Fibroblast of the aortic adventitia (primary cell): ENCODE measurements at places on chromosomes 1 and 21.

GRCh38 chr1:54017979-54018378 lies at the start of gene LDLRAD1:
Gene LDLRAD1, minus strand, starts transcription at chr1:54018186. Its CDS starts 74 bp downstream, at chr1:54018112.
- no peak for DNase-seq

DNA sequence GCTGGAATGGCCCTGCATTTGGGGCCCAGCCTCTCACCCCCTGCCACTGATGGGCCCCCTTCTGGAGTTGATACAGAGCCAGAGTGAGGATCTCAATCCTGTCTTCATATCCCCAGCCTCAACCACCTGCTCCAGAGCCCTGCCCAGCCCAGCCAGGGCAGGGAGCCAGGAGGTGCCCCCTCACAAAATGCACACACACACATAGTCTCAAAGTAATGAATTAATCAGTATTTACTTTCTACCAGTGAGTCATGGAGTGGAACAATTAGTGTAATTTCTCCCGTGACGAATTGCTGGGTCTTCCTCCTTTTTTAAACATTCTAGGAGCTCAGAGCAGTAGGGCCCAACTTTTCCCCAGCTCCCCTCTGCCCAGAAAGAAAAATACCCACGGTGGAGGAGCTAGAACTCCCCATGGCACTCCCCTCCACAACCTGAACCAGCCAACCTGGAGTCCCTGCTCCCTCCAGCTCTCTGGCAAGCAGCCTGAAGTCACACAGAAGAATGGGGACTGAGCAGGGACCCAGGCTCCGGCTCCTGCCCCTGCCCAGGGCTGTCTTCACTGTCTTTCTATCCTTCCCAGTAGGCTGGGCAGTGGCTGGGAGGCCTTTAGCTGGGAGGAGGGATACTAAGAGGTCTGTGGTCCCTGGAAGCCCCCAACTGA lies 29.3 kb downstream of the SDC3 start:
- no peak for DNase-seq

- no peak for DNase-seq
Observed at GRCh38 chr21:37684547-37684946, 231.7 kb downstream of the KCNJ6 start.

GRCh38 chr1:160144921-160145320 lies 6.5 kb upstream of the ATP1A4 start:
- peak; percentile 36 for DNase-seq

DNA sequence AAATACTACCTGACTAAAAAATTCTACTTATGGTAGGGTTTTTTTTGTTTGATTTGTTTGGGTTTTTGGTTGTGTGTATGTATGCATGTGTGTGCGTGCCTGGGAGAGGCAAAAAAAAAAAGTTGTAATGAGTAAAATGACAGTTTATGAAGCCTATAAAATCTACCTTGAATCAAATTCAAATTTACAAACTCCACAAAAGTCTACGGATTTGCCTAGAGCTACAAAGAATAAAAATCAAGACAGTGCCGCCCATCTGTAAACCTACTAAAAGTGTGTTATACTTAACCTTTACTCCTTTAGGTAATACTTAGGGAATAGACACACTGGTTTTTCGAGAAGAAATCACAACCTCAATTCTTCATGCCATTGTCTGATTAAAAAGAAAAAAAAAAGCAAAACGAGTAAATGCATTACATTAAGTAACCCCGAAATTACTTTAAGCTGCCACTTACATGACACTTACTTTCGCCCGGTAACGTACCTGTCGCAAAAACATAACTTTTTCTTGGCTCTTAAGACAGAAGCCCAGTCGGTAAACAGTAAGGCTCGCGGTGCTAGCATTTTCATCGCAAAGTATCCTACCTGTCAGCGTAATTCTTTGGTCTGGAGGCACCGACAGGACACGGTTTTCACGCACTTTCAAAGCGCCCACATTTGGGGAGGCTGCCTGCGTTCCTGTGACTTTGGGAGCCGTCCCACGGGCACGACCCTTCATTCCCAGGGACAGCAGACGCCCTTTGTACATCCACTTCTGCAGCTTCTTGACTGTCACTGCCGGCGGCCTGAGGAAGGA lies 951 bp downstream of the SYDE2 start:
- DNase-seq = no peak

DNA sequence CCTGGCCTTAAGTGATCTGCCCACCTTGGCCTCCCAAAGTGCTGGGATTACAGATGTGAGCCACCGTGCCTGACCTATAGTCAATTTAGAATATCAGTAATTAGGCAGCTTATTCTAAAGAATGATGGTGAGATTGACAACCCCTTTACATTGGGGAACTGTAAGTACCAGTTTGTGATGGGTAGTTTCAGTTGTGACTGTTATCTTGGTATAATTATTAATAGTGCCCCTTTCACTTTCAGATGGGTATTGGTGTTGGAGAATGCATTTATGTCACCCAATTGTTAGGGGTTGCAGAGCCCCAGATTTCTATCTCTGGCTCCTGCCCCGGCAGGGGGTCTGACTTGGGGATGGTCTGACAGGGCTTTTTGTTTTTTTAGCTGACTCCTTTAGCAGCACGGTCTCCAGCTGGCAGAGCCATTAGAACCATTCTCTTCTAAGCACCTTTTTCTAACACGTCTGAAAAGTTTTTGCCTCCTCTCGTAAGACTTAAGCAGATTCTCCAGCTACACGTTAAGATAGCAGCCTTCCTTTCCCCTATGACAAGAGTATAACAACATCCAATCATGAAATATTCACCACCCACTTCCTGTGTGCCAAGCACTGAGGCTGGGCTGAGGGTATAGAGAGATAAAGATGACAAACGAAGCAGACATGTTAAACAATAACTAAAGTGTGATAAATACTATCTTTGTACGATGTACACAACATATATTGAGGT lies 157.8 kb downstream of the SDCCAG8 start:
- no peak for DNase-seq

GRCh38 chr1:205792481-205792881 lies 17.2 kb upstream of the RAB29 start:
- no peak for DNase-seq

DNA sequence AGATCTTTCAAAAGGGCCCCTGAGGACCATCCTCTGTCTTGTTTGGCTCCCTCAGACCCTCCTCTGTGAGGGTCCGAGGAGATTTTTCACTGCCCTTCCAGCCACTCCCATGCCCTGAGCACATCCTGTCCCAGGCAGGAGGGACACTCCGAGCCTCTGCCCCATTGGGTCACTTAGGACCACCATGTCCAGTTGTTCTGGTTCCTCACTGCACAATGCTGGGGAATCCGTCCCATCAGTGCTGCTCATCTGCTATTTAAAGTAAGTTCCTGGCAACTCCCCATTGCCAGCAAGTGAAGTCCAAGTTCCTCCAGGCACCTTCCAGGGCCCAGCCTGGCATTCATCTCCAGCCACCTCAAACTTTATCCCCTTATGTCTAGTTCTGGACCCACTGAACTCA lies 117.5 kb upstream of the GRIK3 start:
- DNase-seq = no peak

- no peak for DNase-seq
Observed at GRCh38 chr1:43082740-43083139, 89.3 kb downstream of the EBNA1BP2 start.

DNA sequence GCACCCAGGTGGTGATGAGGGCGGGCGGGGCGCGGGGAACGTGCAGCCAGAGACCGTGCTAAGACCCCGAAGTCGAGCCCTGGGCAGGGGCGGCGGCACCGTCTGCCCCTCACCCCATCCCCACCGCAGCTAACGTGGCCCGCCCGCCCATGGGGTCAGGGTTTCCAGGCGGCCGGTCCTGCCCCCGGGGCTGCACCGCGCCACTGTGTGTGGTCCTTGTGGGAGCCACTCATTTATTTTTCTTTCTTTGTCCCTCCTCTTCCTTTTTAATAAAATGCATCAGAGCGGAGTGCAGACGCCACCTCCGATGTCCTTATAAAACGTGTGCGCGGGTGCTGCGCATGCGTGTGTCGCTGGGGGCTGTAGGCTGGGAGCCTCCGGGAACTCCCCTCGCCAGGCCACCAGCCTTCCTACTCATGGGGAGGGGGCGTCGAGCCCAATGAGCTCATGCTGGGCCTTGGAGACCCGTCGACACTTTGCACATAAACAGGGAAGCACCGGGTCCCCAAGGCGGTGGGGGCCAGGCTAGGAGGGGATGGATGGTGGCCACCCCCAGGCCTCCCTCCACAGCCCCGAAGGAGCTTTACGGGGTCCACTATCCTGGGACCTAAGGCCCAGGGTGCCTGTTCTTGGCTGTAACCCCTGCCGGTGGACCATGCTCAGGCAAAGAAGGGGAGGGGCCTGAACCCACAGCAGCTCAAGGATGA lies 59.9 kb downstream of the WNT9A start:
- DNase-seq = no peak

GRCh38 chr1:24749252-24749651 lies 4.0 kb downstream of the CLIC4 start:
- no peak for DNase-seq

DNA sequence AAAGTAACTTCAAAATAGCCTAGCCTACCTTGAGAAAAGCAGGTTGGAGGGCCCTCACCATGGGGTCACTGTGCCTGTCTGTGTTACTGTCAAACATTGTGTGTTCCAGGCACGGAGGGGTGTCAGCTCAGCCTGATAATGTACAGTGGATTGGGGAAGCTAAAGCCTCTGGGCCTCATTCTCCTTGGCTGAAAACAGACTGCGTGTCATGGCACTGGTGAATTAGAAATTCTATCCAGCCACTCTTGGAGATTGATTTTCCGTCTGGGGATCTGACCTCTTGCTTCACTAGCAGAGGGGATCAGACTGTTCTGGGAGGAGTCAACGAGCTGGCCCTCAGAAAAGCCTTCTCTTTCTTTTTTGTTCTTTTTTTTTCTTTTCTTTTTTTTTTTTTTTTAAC lies 123.5 kb upstream of the HOOK1 start:
- peak; percentile 65 for DNase-seq

- no peak for DNase-seq
Observed at GRCh38 chr1:161171191-161171590, 5.0 kb downstream of the PPOX start.

DNA sequence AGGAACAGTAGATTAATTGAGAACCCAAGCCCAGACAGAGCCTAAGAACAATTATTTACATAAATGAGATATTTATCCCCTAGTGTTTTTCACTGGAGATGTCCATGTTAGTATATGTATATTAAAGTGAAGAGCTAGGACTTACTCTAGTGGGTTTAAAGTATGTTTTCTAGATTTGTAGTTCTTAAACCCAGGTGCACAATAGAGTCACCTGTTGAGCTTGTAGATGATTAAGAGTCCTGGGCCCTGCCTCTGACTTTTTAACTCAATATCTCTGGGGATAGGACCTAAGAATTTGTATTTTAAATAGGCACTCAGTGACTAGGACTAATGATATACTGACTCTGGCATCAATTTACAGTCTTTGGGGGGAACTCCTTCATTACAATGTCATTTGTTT lies 112.8 kb downstream of the DNAH14 start:
- DNase-seq = no peak

DNA sequence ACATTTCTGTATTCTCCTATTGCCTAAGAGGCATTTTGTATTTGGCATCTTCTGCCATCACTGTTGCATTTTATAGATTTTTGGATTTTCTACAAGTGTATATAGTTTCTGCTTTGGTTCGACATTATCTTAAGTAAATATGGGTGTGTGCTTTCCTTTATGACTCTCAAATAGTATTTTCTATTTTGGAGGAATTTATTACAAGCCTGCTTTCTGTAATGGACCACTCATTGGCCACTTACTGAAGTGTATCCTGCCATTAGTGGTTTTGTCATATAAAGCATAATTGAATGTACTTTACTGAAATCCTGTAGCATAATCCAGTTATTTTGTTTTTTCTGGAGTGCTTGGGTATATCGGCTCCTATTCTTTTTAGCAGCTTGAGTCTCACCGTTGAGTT lies 184.3 kb downstream of the PATJ start:
- DNase-seq = no peak

DNA sequence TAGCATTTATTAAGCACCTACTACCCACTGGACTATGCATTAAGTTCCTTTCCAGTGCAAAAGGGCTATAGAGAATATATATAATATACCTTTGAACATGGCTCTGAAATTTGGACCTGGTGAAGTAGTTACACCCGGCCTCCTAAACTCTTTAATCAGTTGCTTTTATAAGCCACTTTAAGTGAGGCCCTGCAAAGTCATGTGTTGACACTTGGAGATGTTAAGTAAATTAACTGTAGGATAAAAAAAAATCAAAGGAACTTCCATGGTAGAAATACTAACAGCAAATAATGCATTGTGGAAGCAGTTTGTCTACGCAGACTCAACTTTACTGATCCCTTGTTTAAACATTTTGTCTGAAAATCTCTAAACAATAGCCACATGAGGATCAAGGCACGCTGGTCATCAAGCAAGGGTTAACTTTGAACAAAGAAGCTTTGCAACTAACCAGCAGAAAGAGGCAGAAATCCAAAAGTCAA lies 283.9 kb downstream of the VAV3 start:
- no peak for DNase-seq

GRCh38 chr1:109847251-109847650 lies 63.4 kb upstream of the CSF1 start:
- no peak for DNase-seq
